ENCODE measurements at places on chromosomes 4 and X.

DNA sequence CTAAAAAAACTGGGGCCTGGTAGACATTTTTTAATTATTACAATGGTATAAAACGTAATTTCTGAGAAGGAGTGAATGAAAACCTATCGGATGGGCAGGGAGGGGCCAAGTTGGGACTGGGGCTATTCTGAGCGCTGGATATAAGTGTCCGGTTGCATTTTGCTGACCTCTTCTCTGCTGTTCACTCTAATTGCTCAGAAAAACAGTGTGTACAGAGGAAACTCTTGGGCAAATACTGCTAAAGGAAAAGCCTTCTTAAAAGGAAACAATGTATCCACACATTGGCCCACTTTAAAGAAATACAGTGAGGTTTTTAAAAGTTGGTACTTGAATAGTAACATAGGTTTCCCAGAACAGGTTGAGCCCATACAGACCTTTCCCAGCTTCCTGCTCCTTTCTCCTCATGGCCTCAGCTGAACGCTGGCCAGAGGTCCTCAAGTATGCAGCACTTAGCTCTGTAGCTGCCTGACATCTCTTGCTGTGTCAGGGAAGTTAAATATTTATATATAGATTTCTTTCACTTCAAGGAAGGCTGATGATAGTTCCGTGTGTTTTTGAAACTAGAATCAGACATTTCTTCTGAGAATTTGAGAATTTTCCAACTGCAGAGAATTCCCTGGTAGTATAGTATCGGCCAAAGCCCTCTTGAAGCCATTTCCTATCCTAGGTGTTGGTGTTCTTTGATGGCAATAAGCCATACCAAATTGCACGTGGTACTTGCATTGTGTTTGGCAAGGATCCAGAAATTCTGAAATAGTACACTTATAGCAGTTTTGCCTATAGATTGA, 97.1 kb upstream of the SLC4A4 start:
- DNase-seq = no peak

- DNase-seq = no peak
These were observed 418.1 kb downstream of the BCOR start for GRCh38 chrX:39679497-39680157.

DNA sequence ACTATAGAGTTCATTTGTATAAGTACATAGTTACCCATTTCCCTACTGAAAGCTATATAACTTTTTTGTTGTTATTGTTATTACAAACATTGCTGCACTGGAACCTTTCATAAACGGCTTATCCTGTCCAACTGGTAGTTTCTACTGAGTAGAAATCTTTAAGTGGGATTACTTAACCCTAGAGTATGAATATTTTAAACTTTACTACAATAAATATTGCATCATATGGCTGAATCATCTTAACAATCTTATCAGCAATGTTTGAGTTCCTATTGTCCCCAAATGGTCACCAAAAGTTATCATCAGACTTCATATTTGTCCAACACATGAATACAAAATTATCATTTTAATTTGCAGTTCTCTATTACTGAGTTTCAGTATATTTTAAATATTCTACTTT, 40.5 kb downstream of the LCORL start:
- no peak for DNase-seq

DNA sequence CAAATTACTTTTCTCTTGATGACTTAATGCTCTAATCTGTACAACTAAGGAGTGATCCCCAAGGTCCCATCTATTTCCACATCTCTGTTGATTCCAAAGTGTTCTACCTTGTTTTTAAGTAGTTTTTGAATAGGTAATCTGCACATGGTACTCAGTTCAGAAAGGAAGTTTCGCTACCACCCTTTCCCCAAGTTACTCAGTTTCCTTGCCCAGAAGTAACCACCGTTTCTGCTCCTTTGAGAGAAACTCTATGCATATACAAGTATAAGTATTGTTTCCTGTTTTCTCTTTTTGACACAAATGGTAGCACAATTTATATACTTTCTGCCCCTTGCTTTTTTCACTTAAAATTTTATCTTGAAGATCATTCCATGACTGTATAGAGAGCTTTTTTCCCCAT, 18.1 kb downstream of the TMEM154 start:
- no peak for DNase-seq

DNA sequence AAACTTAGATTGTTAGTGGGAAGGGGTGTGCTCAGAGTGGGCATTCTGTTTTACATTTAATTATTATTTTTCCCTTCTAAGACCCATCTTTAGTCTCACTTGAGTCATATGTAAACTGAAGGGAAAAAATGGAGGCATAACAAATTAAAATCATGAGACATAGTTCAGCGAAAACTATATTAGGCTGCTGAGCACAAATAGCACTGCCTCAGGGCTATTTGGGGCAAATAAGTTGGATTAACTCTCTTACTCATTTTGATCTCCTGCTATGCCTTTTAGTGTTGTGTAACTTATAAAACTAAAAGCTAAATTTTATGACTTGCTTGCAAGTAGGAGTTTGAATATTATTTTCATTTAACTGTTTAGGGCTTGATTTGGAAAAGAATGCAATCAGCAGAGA, 1329.2 kb upstream of the PCDH7 start:
- DNase-seq = no peak

GRCh38 chrX:46695491-46695890, 63.4 kb downstream of the SLC9A7 start:
- DNase-seq = no peak

DNA sequence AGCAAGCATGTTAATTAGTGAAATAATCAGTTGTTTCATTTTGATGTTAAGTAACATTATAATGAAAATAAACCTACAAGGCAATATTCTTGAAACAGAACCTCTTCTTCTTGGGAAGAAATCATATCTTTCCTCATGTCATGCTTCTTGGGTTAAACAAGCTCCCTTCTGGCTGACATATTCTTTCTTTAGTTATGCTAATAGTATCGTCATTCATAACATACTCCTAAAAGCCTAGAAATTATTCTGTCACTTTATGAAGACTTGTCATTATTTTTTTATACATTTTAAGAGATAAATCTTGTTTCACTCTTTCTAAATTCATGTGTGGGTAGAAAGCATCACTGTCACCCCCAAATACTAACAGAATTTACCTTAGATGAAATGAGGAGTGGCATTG, 1047.0 kb upstream of the GRID2 start:
- no peak for DNase-seq

GRCh38 chr4:174522183-174523024, at the start of gene HPGD:
Gene HPGD, minus strand, starts transcription at chr4:174522488. Its CDS starts 37 bp downstream, at chr4:174522451.
- no peak for DNase-seq

GRCh38 chr4:153146031-153146430, 58.2 kb upstream of the TRIM2 start:
- DNase-seq = no peak

GRCh38 chr4:16158504-16158852, 67.8 kb downstream of the TAPT1 start:
- DNase-seq = no peak

DNA sequence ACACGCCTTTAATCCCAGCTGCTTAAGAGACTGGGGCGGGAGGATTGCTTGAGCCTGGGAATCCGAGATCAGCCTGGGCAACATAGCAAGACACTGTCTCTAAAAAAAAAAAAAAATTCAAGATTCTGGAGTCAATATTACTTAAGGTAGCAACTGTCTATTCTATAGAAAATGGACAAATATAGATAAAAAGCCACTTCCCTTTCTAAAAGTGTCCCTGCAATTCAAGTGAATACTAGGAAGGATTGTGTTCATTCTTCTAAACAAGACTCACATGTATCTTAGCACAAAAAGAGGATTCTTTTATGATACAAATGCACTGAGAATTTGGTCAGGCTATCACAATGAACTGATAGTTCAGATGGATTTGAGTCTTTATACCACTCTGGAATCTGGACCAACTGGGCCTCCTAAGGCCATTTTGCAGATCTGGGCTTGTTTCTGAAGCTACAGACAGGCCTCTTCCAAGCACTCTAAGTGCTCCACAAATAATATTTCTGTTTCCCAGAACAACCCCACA, 7.0 kb downstream of the PKD2 start:
- DNase-seq = no peak

DNA sequence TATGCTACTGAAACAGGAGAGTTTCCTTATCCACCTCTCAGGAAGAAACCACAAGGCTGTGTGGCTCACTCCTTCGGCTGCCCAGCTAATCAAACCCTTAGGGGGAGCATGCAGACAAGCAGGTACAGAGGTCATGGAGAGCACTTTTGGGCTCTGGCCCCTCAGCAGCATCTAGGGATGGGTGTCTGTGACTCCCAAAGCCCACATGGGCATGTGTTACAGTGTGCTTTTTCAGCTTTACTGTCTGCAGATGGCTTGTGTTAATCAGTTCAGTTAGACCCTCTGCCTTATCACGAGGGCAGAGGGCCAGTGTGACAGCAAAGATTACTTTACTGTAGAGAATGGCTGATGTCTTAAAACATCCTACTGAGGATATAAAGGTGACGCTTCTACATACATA, 447.4 kb downstream of the PCDH10 start:
- DNase-seq = no peak

- no peak for DNase-seq
These were observed 27.4 kb downstream of the CCKAR start for GRCh38 chr4:26462874-26463273.

DNA sequence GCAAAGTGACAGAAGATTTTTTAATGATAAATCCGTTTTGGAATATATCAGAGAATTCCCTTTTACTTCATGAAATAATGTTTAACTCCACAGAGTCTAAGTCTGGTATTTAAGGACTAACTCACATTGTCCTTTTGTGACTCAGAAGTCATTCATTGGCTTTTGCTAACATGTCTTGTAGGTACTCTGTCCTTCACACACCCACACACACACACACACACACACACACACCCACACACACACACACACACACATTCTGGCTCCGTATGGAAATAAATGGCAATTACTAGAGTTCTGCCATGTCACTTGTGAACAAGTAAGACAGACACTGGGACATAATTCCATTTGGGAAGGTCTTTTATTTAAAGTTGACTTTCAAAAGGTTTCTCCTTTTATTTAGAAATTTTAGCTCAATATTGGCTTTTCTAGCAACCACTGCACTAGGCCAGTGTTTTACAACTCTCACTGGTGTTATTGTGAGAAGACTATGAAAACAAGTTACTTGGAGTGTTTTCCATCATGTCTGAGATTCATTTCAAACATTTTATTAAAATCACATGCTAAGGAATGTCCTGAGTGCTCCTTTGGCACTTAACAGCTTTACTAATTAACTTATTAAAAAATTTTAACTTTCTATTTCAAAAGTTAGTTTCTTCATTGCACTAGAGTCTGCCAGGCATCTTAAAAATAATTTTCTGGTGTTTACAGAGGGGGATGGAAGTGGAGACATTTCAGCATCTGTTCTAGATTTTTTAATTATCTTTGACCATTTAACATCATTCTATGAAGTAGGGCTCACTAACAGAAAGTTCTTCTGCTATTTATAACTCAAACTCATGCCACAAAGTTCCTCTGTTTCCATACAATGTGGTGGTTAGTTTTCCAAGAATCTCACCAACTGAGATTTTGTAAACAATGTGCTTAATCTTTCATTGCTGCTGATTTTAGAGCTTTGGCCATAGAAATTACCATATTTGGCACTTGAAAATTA, 240.3 kb upstream of the GPC4 start:
- DNase-seq = no peak

DNA sequence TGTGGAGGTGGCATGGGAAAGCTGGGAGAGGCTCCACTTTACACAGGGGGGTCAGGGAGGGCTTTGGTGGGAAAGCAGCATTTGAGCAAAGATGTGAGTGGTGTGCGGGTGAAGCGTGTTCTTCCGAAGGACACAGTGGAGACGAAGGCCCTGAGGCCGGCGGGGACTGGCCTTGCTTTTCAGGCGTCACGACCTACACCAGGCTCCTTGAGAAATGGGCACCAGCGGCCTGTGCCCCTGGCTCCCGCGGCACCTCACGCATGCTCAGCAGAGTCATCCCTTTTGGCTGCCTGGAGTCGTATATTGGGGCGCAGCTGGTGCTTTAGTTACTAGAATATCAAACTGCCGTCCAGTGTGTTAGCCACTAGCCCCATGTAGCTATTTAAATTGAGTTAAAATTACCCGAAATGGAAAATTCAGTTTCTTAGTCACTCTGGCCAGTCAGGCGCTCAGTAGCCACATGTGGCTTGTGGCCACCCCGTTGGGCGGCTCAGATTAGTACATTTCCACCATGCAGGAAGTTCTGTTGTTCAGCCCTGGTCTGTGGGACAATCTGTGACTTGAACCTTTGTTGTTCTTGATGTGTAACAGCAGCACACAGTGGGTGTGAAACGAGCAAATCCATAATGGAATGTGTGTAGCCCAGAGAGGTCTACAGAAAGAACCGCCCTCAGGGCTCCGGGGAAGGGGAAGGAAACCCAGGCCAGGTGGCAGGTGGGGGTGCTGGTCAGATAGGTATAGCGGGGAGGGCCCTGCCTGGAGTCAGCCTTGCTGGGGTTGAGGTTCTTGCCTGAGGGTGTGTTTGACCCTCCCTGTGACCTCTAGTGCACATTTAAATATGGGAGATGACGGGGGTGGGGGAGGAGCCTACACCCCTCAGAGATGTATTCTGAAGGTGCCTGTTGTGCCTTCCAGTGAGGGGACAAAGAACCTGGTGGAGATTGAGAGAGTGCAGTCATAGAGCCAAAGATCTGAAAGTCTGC, 30.4 kb downstream of the TBC1D14 start:
- DNase-seq = no peak

DNA sequence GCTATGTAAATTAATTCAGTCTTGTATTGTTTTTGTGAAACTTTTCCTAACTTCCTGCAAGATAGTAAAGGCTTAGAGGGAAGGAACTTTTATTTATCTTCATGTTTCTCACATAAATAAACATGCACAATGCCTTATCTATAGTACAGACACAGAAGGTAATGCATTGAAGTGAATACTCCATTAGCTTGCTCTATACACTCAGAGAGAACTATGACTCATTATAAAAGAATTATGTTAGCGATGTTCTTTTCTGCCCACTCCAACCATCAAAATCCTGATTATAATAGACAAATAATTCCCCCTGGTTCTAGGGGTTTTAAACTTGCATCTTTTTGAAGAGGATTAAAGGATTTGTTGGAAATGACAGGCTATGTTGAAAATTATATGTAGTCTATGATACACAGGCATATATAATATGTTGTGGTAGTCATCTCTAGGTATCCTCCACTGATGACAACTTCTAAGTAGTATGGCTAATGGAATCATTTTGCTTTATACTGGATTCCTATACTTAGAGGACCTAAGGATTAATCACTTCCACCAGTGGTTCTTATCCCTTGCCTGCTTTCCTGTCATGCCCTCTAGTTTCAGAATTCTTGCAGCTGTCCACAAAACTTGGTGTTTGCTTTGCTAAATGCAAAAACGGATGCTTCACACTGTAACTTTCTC, 115.7 kb downstream of the NDST4 start:
- DNase-seq = no peak

GRCh38 chr4:170307182-170307581, 217.4 kb upstream of the AADAT start:
- no peak for DNase-seq

DNA sequence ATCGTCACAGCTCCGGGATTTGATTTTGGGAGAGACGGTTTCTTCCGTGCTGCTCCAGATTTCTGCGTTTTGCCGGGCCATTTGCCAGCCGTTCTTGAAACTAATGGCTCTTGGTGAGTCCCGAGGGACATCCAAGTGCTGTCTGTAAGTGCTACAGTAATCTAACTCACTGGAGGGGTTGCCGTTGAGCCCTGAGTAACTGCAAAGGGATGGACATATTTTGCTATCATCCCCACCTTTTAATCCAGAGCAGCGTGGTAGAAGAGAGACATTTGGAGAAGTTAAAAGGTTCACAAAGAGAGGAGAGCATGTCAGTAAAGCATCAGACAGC, 88.9 kb upstream of the PDLIM3 start:
- no peak for DNase-seq
